CD4-positive, alpha-beta T cell treated with Interleukin-21 for 1 hour (primary cell): ENCODE measurements at places on chromosomes 11 and 22.

DNA sequence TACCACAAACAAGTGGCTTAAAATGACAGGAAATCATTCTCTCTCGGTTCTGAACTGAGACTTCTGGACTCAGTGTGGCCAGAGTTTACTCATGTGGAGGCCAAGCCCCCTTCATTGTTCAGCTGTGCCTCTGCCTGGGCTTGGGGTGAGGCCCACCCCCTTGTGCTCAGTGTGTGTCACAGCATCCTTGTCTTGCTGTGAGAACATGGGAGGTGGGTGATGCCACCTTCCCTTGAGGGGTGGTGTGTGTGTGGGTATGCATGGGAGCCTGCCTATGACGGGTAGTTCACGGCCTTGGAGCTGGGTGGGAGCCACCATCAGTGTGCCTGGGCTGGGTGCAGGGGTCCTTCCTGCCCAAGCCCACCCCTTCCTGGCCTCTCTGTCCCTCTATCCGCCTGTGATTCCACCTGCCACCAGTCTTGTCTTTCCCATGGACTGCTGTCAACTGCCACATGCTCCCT lies 101.7 kb downstream of the MORC2 start:
- DNase-seq = no peak

- DNase-seq = no peak
These were observed 126.1 kb downstream of the HIPK3 start for GRCh38 chr11:33383075-33383919.

DNA sequence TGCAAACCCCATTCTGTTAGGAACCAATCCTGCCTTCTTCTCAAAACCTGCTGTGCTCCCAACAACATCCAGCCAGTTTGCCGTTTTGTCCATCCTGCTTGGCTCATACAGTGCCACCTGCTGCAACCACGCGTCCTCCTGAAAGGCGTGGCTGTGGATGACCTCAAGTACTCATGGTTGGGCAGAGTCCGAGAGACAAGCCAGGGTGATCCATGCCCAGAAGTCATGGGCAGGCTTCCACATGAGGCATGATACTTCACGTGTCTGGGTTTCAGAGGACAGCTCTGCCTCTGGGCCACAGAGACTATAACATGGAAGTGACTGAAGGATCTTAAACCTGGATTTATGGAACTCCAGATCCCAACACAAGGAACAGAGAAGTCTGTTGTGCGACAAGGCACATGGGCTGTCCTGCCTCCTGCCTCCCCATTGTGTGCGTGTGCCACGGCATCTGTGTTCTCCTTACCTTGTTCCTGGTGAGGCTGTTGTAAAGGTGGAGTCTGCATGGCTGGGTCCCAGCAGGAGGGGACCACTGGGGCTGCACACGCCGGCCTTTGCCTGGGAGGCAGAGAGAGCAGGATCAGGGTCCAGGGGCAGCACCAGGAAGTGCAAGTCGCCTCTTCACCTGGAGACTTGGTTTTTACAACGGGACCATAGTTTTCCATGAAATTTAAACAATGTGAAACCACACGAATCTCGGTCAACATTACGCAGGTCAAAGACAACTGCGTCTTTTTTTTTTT lies 15.4 kb downstream of the CARS1 start:
- no peak for DNase-seq

- DNase-seq = no peak
These were observed 6.8 kb downstream of the JRKL start for GRCh38 chr11:96396637-96397036.

DNA sequence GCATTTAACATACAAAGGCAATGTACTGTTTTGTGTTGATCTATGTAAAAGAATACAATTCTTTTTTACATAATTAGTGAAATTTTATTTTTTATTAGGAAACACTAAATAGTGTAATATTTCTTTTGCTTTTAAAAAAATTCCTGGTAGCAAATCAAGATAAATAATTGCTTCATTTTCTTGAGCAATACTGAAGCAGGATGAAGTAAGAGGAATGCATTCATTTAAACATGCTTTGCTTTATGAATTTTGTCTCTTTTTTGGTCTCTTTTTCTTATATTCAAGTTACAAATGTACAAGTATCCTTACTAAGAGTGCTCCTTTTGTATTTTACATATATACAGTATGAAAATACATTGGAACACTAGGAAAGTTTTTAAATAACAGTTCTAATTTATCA lies 144.4 kb upstream of the TEAD1 start:
- no peak for DNase-seq

- no peak for DNase-seq
These were observed 3.1 kb upstream of the UBE2L3 start for GRCh38 chr22:21564411-21564810.

DNA sequence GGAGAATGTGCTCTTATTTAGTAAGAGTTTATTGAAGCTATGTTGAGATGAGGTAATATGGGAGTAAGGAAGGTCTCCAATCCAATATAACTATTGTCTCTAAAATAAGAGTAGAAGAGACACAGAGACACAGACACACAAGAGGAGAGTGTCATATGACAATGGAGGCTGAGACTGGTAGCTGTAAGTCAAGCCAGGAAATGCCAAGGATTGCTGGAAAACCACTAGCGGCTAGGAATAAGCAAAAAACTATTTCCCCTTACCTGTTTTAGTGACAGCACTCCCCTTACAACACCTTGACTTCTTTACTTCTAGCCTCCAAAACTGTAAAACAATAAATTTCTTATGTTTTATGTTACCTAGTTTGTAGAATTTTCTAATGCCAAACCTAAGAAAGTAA lies 1652.8 kb downstream of the LRRC4C start:
- no peak for DNase-seq

GRCh38 chr11:79100093-79100910 lies 340.5 kb downstream of the TENM4 start:
- DNase-seq = no peak

DNA sequence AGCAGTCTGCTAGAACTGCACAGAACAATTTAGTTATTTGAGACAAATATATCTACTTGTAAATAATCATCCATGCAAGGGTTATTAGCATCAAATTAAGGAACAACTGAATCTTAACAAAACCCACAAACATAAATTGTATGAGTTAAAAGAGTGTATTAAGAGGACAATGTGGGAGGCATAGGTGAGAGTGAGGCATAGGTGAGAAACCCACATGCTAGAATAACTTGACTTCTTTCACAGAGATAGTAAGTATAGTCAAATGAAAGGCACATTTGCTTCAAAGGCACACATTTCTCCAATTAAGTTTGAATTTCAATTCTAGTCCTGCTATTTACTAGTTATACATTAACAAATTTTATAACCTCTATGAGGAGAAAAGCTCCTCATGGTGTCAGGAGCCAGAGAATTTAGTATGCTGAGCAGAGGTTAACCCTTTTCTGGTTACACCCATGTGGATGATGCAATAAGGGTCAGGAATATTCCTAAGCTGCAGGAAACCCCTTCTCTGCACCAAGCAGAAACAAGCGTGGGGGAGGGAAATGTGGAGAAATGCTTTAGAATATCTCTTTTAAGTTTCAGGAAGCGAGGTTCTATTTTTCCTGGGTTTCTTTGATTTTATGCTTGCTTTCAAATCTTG lies 264.2 kb downstream of the GRM5 start:
- DNase-seq = no peak

- DNase-seq = no peak
These were observed 773.9 kb downstream of the JRKL start for GRCh38 chr11:97163631-97164191.

- no peak for DNase-seq
These were observed 16.9 kb downstream of the ZNF215 start for GRCh38 chr11:6943131-6943530.

GRCh38 chr22:49047447-49047846 lies 780.2 kb downstream of the BRD1 start:
- no peak for DNase-seq

DNA sequence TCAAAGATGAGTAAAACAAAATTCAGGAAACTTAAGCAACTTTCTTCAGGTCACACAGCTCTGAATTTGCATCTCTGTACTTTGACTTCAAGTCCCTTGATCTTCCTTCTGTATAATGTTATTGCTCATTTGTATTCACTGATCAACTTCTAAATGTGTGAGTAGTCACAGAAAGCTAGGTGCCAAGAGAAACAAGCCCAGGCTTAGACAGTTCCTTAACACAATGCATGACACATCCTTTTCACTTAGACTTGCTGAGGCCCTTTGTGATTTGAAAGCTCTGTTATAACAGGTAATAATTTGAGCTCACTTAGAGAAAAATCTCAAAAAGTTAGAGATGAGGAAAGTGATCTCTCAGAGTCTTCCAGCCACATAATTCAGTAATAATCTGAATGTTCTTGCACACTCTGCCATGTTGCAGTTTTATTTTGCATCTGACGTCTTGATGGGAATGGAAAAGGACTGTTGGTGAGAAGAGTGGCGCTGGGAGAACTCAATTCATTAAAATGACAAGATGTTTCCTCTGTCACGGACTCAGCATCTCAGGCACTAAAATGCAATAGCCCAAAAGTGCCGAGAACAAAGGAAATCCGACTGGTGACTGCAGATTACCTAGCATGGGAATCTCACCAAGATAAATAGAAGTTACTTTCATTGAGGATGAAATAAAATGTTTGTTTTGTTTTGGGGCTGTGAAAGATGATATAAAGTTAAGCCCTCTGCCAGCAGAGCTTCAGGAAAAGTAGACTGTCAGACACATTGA lies 665.3 kb downstream of the OPCML start:
- DNase-seq = no peak

DNA sequence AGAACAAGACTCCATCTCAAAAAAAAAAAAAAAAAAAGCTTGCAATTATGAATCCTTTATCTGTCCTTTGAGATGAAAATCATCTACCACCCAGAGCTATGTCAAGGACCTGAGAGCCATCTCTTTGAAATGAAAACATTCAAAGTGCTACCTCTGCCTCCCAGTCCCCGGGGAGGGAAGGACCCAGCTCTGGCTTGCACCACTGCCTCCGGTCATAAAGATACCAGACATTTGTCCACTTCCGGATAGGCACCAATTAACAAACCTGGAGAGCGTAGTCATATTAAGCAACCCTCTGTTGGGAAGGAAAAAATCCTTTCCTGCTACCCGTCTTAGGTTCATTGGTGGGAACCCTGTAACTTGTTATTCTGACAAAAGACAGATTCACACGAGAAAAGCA lies 98.6 kb downstream of the ARHGAP8 start:
- DNase-seq = no peak

- no peak for DNase-seq
These were observed 45.9 kb downstream of the TBX1 start for GRCh38 chr22:19806213-19807160.

GRCh38 chr11:57474803-57475115 lies 14.4 kb downstream of the RTN4RL2 start:
- no peak for DNase-seq

- DNase-seq = no peak
These were observed 824.5 kb upstream of the RAG2 start for GRCh38 chr11:37422511-37422910.

DNA sequence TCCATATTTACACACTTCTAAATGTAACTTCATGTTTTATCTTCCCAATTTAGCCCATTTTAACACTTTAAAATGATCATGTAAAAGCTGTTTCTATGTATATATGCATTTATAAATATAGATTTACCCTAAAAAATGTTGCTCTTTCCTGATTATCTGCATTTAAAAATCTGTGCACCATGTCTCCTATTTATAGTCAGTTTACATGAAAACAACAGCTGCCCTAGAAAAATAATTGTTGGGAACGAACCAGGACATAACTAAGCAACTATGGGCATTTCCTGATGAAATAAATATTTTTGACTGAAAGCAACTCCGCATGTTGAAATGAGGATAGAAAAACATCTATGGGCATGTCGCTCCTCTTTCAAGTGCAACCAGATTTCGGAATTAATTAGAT lies 1368.2 kb downstream of the FAM181B start:
- DNase-seq = no peak

- DNase-seq = no peak
These were observed 14.5 kb downstream of the ROBO3 start for GRCh38 chr11:124879493-124880289.

GRCh38 chr22:38696606-38697424 lies 3.9 kb downstream of the JOSD1 start:
- no peak for DNase-seq

DNA sequence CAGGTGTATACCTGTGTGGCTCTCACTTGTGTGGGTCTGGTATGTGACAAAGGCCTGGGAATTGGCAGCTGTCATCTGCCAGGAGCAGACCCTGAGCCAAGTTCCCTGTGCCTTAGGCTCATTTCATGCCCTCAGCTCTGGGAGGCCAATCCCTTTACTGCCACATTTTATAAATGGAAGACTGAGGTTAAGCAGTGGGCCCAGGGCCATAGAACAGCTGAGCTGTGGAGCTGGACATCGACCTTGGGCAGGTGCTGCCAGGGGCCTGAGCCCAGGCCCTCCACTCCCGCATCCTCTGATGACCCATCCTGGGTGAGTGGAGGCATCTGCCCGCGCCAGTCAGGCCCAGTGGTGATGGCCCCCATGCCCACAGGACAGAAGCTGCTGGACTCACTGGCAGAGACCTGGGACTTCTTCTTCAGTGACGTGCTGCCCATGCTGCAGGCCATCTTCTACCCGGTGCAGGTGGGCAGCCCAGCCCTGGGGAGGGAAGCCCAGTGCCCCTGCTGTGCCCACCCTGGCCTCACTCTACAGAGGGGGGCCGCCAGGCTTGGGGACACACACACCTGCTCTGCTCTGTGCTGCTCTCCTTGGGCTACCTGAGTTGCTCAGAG lies 20.9 kb upstream of the ARHGAP8 start:
- no peak for DNase-seq

DNA sequence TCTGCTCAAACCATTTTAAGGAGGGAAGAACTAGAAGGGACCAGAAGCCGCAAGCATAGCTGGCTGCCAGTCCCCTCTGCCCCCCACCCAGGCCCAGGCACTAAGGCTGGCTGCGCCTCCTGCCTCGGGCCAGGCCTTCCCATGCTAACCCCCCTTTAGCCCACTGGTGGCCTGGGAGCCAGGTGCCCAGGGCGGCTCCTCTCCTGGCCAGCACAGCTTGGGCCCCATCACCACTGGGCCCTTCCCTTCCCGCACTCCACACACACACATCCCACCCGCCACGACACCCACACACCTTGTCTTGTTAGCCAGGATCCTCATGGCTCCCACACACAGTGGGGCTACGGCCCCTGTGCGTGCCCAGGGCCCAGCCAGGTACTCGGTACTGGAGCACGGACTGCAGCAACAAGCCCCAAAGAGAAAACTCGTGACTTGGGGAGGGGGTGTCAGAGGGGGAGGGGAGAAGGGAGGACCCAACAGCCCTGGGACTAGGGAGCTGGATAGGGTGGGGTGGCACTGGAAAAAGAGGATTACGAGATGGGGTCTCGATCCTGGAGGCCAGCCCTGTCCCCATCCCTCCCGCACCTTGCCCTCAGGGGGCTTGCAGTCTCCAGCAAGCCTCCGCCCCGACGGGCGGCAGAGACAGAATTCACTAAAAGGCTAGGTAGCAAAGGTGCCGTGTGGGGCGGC lies 16.0 kb downstream of the BCL9L start:
- DNase-seq = no peak

GRCh38 chr22:32475468-32476010 lies 928 bp downstream of the FBXO7 start:
- no peak for DNase-seq

- no peak for DNase-seq
These were observed 315.6 kb downstream of the RAB38 start for GRCh38 chr11:87859636-87860035.
